HFFc6 (cell line): ENCODE measurements at places on chromosomes 12 and 14. TPM values are rescaled to one million over a fixed set of nuclear protein-coding genes. Genes with fewer than 3 reads are reported as not detected.

CLMN gene
- total RNA-seq, result not detected in 3 replicates

LAG3 gene
- total RNA-seq, result 0.21 to 0.59 TPM (median 0.53 TPM) in 3 replicates

MYL2 gene
- total RNA-seq, result not detected in 3 replicates

ADAM21 gene
- total RNA-seq, result 0.22 to 0.69 TPM (median 0.66 TPM) in 3 replicates

DPPA3 gene
- not detected in 3 replicates for total RNA-seq

TAS2R14 gene
- 1.3 to 1.9 TPM (median 1.6 TPM) in 3 replicates for total RNA-seq

GPRC5A gene
- 194 to 313 TPM (median 206 TPM) in 3 replicates for total RNA-seq

DNA sequence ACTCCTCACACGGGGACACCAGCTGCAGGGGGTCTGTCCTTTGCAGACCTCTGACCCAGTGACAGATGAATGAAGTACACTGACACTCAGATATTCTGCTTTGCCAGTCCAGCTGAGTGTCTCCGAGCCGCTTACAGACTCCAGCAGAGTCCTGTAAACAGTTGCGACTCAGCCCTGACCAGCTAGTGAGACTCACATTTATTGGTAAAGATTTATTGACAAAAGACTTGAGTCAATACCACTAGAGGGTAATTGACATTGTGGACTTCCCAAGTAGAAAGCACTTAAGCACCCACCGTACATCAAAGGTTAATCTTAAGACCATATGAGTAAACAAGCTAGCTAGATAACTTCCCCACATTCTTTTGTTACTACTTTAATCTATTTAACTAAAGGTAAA, 9.8 kb upstream of the FKBP4 start:
- H3K4me1 ChIP-seq, result peaks cover 10% of the 10 kb centered on the region
- H3K27me3 ChIP-seq, result peaks cover 32% of the 10 kb centered on the region
- H3K4me3 ChIP-seq, result no peak overlapping the region

DNA sequence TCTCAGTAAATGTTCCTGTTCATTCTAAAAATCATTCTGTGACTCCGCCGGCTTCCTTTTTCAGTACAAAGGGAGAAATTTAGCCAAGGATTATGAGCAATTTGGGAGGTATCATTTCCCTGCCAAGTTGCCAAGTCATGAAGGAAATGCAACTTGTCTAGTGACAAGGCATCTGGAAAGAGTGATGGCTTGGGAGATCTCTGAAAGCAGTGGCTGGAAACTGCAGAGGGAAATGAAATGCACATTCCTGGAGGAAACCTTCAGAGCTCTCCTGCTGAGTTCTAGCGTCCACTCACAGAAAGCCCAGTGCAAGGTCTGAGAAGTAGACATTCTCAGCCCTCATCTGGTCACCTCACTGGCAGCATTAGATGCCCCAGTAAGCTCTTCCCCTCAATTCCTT, 91.7 kb downstream of the GALC start:
- H3K36me3 ChIP-seq, result no peaks in the 10 kb centered on the region
- peaks cover 3% of the 10 kb centered on the region for H3K27me3 ChIP-seq
- H3K27ac ChIP-seq, result no peak overlapping the region
- DNase-seq, result no peak
- peaks cover 5% of the 10 kb centered on the region; the same call in 1 of the 2 replicates for H3K4me1 ChIP-seq

DNA sequence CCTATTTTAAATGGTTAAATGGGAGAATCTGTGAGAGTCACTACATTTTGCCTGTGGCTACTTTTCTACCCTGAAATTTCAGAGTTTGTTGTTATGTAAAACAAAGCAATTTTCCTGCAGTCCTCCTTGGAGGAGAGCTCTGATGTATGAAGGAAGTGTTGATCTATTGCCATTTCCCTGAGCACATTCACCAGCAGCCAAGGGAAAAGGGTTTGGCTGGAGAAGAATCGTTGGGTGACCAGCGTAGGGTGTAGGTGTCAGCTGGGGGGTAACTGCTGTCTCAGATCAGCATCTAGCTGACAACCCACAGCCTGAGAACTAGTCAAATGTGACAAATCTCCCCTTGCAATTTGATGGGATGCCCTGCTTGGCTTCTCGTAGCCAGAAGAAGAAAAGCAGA, 230.5 kb downstream of the PDZRN4 start:
- H3K27me3 ChIP-seq, result no peaks in the 10 kb centered on the region
- no peaks in the 10 kb centered on the region for H3K36me3 ChIP-seq
- H3K4me3 ChIP-seq, result no peak overlapping the region
- DNase-seq, result no peak

GRCh38 chr12:114774197-114774596, 90.2 kb upstream of the TBX3 start:
- H3K36me3 ChIP-seq, result no peaks in the 10 kb centered on the region
- peak overlapping the region; percentile 16; the same call in 1 of the 2 replicates for H3K4me3 ChIP-seq
- peak; percentile 8 for DNase-seq
- no peaks in the 10 kb centered on the region; the same call in 1 of the 2 replicates for H3K27me3 ChIP-seq
- peaks cover 41% of the 10 kb centered on the region for H3K4me1 ChIP-seq
- peak overlapping the region; percentile 79; the same call in 1 of the 2 replicates for H3K27ac ChIP-seq

DNA sequence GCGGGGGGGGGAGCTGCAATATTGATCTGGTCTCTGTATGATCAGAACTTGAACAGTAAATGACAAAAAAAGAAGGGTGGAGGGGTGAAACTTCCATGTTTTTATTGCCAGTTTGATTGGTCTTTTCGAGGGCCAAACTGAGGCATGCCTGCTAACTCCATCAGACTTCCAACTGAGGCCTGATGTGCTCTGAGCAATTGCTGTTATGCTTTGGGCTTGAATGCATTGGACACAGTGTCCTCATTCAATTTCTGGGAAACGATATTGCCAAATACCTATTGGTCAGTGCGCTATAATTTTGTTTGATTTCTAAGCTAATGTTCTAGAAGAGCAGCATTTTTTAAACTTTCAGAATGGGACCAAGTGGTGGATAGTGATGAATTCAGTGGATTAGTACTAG, 2.1 kb upstream of the SLC38A2 start:
- H3K4me1 ChIP-seq, result peaks cover 52% of the 10 kb centered on the region
- DNase-seq, result no peak
- H3K36me3 ChIP-seq, result peaks cover 29% of the 10 kb centered on the region
- H3K27me3 ChIP-seq, result peaks cover 29% of the 10 kb centered on the region
- H3K27ac ChIP-seq, result peak overlapping the region; percentile 99; the same call in 1 of the 2 replicates
- no peak overlapping the region for H3K4me3 ChIP-seq

DNA sequence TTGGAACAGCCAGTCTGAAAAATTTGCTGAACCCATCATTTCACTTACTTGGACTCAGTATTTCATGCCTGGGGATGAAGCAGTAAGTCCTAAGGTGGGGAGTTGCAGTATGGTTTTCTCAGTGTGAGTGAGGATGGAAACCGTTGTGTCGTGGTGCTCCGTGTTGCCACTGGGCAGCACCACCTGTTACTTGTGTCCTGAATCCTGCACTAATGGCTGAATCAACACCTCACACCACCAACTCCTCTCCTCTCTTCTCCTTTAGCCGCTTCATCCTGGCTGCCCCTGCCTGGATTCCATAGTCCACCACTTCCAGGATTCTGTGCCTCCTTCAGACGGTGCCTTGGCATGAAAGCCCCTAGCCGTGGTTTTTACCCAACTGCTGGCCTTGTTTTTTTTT, 3.0 kb upstream of the EP400 start:
- H3K27me3 ChIP-seq, result peaks cover 3% of the 10 kb centered on the region
- no peak overlapping the region for H3K27ac ChIP-seq
- no peak overlapping the region for H3K4me3 ChIP-seq
- H3K4me1 ChIP-seq, result peaks cover 18% of the 10 kb centered on the region
- no peak for DNase-seq
- peaks cover 4% of the 10 kb centered on the region; the same call in 1 of the 2 replicates for H3K36me3 ChIP-seq

DNA sequence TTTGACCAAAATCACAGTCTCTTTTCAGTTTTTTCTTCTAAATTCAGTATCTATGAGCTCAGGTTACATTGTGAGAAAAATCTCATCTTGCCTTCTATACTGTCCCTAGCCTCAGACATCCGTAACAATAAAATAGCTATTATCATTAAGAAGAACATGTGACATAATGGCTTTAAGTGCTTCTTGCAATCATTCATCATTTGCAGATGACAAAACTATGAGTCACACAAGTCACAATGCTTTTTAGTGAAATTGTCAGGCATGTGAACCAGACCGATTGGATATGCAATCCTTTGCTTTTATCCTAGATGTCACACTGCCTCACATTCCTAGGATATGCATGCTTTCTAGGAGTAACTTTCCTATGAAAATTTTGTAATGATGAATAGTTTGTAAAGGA, 313.1 kb downstream of the SLC6A15 start:
- H3K36me3 ChIP-seq, result no peaks in the 10 kb centered on the region
- H3K27ac ChIP-seq, result no peak overlapping the region
- no peaks in the 10 kb centered on the region for H3K4me1 ChIP-seq
- peak; percentile 7 for DNase-seq
- H3K4me3 ChIP-seq, result no peak overlapping the region
- H3K27me3 ChIP-seq, result 0 out of 2 replicates have a peak, but pooled peaks cover 1% of the 10 kb centered on the region

GRCh38 chr12:99435095-99435791, 212.3 kb upstream of the GARIN6 start:
- H3K4me3 ChIP-seq, result no peak overlapping the region
- no peaks in the 10 kb centered on the region for H3K27me3 ChIP-seq
- no peak overlapping the region for H3K27ac ChIP-seq
- DNase-seq, result no peak

- H3K27me3 ChIP-seq, result peaks cover 2% of the 10 kb centered on the region; the same call in 1 of the 2 replicates
- DNase-seq, result no peak
- H3K36me3 ChIP-seq, result peaks cover 9% of the 10 kb centered on the region
- H3K4me1 ChIP-seq, result peaks cover 41% of the 10 kb centered on the region
- H3K27ac ChIP-seq, result peak overlapping the region; percentile 69; the same call in 1 of the 2 replicates
Observed at GRCh38 chr12:76312315-76312714, 35.9 kb downstream of the BBS10 start.

DNA sequence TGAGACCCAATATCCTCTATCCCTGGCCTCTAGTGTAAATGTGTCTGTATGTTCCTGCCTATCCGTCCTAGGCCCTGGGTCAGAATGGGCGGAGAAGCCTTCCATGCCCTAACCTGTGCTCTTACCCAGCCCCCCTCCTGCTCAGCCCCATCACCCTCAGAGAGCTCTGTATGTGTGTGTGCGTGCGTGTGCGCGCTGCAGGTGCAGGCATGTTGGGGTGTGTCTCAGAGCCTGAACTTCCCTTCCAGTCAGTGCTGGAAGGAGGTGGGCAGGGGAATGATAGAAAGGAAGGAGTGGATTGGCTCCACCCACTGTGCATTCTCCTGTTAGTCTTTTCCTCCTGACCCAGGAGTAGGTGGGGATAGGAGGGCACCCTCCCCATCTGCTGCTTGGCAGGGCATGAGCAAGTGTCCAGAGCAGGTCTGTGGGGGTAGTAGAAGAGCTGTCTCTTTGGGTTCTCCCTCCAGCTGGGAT, 7.2 kb downstream of the NAB2 start:
- peak overlapping the region; percentile 92 for H3K27ac ChIP-seq
- DNase-seq, result no peak
- H3K4me3 ChIP-seq, result no peak overlapping the region
- peaks cover 17% of the 10 kb centered on the region for H3K27me3 ChIP-seq
- H3K36me3 ChIP-seq, result peaks cover 31% of the 10 kb centered on the region

DNA sequence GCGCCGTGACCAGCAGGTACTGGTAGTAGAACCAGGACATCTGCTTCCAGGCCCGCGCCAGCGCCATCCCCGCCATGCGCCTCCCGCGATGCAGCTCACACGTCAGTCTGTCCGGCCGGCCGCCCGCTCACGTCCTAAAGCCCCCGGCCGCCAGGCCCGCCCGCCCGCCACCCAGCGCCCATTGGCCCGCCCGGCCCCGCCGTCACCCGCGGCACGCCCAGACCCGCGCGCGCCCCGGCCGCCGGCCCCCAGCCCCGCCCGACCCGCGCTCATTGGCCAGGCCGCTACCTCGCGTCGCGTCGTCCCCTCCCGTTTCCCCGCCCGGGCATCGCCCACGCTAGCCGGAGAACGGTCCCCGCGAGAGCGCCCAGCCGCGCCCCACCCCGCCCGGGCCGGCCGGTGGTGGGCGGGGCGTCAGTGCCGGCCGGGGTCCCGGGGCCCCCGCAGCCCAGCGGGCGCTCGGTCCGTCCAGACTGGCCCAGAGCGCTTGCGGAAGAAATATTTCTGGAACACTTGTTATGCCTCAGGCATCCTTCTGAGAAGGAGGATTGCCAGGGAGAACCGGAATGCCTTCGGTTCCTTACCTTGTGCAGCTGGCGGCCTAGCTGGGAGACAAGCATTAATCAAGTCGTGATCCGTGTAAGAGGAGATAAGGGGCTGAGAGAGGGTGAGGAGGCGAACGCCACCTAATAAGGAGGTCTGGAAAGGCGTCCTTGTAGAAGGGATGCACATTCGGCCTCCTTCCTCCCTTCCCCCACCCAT, at the start of gene SPTSSA:
TSS of gene SPTSSA (minus strand) at position 109 of the 762 bp plus-strand sequence. CDS start at position 76, 33 bp downstream.
- peaks cover 22% of the 10 kb centered on the region for H3K4me1 ChIP-seq
- no peaks in the 10 kb centered on the region; the same call in 1 of the 2 replicates for H3K36me3 ChIP-seq
- H3K27me3 ChIP-seq, result no peaks in the 10 kb centered on the region; the same call in 1 of the 2 replicates
- peak within 1 kb of the TSS; percentile 96 for H3K4me3 ChIP-seq
- peak within 1 kb of the TSS; percentile 90 for H3K27ac ChIP-seq
- peak; percentile 85 for DNase-seq

- H3K27me3 ChIP-seq, result no peaks in the 10 kb centered on the region
- peaks cover 21% of the 10 kb centered on the region for H3K4me1 ChIP-seq
- no peaks in the 10 kb centered on the region; the same call in 1 of the 2 replicates for H3K36me3 ChIP-seq
- no peak overlapping the region for H3K27ac ChIP-seq
- no peak for DNase-seq
Observed at GRCh38 chr14:50783563-50783962, 47.4 kb downstream of the NIN start.

DNA sequence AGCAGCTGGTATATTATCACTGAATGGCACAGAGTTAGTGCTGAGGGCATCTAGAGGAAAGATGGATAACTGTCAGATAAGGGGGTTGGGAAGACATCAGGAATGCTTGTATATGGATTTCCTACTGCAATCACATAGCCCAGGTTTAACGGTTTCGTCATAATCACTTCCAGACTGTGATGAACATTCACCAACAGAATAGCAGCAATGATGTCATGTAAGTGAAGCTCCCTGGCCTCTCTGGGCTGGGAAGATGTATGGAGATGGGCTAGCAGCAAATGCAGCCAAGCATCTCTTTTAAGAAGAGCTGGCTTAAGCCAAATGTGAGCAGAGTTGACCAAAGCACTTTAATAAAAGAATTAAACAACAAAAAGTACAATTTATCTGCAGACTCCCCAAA, 714.6 kb downstream of the GALC start:
- H3K36me3 ChIP-seq, result no peaks in the 10 kb centered on the region
- H3K27ac ChIP-seq, result no peak overlapping the region
- no peaks in the 10 kb centered on the region for H3K27me3 ChIP-seq
- no peak for DNase-seq

GRCh38 chr12:39441189-39441962, 1.5 kb downstream of the KIF21A start:
- H3K27me3 ChIP-seq, result peaks cover 5% of the 10 kb centered on the region
- H3K4me3 ChIP-seq, result no peak overlapping the region
- DNase-seq, result no peak
